ENCODE measurements at places on chromosomes 11 and 22.

GRCh38 chr11:33387581-33387980 lies 130.4 kb downstream of the HIPK3 start:
- no peak for DNase-seq

DNA sequence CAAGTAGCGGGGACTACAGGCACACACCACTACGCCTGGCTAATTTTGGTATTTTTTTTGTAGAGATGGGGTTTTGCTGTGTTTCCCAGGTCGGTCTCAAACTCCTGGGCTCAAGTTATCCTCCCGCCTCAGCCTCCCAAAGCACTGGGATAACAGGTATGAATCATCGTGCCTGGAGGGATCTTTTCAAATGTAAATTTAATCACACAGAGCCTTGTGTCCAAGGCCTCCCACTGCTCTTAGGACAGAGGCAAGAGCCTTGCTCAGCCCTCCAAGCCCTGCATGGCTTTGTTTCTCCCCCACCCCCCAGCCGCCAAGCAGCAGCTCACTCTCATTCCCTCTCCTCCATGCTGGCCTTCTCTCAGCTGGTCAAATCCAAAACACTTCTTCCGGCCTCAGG lies 75.3 kb upstream of the CREB3L1 start:
- no peak for DNase-seq

DNA sequence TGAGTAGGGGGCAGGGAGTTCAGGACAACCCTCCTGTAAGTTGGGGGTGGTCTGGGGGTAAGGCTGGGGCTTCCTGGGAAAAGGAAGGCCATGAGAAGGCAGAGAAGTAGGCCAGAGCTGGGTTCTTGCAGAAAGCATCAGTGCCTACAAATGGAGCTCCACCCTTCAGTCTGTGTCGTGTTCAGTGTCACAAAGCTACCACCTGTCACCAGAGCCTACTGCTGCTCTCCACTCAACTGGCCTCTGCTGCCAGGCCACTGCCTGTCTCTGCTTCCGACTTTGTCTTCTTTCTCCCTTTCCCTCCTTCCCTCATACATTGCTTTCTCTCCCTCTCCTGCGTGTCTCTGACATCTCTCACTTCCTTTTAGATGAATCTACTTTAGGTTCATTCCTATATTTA lies 3.4 kb upstream of the WBP2NL start:
- no peak for DNase-seq

DNA sequence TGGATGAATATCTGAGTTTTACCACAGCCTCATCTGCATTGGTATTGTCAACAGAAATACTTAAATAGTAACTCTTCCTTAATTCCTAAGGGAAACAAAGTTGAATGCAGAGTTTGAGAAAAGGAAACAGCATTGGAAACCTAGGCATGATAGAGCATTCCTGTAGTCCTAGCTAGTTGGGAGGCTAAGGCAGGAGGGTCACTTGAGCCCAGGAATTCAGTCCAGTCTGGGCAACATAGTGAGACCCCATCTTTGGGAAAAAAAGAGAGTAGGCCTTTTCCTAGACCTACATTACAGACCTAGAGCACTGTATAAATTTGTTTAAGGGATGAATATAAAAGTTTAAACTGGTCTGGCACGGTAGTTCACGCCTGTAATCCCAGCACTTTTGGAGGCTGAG lies 13.4 kb downstream of the PAFAH1B2 start:
- no peak for DNase-seq

GRCh38 chr11:16902781-16903378 lies 111.3 kb downstream of the PLEKHA7 start:
- no peak for DNase-seq

- no peak for DNase-seq
Observed at GRCh38 chr22:16912281-16912680, 87.1 kb upstream of the XKR3 start.

DNA sequence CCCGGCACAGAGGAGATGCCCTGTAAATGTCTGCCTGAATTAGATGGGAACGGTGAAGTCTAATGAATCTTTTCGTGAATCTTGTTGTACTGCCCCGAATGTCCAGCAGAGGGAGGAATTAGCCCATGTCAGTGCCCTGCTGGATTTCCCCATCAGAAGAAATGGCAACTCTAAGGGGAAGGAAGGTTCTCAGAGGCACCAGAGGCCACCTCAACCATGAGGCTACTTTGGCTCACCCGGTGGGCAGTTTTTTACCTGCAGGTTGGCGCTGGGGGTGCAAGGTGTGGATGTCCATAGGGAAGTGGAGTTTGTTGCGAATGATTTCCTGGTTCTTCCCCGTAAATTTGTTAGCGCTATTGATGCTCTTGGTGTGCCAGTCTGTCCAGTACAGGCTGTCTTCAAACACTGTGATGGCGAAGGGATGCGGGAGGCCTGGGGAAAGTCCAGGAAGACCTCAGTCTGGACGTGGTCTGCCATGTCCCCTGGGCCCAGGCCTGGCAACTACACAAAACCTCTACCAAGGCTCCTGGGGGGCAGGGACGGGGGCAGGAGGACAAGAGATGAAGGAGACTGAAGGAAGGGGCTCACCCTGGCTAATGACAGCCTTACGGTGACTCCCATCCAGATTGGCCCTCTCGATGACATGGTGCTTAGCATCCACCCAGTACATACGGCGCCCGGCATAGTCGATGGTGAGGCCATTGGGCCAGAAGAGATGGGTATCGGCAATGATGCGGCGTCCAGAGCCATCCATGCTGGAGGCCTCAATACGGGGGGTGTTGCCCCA lies 28.5 kb downstream of the LRP4 start:
- DNase-seq = peak; percentile 51

DNA sequence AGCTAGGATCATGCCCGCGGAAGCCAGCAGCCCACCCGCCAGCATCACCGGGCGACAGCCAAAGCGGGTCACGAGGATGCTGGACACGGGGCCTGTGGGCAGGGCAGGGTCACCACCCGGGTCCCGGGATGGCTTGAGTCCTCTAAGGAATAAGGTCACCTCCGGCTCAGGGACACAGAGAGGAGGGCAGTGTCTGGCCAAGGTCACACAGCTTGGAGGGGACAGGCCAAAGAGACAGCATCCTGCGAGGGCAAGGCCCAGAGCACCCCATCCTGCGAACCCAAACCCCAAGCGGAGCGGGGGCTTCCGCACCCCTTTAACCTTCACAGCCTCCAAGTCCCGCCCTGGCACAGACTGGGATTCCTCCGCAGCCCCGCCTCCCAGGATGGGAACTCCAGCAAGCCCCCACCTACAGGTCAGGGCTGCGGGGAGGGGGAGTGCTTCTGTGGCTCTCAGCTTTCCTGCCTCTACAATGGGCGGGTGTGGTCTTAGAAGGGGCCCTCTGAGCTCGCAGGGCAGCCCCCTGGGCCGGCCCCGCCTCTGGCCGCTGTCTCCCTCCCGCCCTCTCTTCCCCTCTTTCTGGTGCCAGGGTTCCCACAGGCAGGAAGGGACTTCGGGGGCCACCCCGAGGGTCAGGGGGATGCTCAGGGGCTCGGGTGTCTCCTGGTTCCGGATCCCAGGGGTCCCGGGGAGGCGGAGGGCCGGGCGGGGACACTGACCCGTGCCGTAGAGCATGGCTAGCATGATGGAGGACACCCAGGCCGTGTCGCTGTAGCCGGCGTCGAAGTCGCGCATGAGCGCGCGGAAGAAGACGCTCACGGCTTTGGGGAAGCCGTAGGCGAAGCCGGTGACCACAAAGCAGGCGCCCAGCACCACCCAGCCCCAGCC lies 1.8 kb downstream of the SLC16A8 start:
- DNase-seq = no peak

- peak; percentile 50 for DNase-seq
Observed at GRCh38 chr22:37634417-37634924, 5.0 kb upstream of the SH3BP1 start.

DNA sequence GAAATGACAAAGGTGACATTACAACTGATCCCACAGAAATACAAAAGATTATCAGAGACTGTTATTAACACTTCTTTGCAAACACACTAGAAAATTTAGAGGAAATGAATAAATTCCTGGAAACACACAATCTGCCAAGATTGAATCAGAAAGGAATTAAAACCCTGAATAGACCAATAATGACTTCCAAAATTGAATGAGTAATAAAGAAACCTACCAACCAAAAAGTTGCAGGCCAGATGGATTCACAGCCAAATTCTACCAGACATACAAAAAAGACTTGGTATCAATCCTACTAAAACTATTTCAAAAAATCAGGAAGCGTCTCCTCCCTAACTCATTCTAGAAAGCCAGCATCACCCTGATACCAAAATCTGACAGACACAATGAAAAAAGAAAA lies 17.2 kb downstream of the RAB38 start:
- DNase-seq = no peak

GRCh38 chr11:25655636-25656035 lies 676.3 kb upstream of the ANO3 start:
- no peak for DNase-seq

GRCh38 chr11:130166457-130166784 lies 6.8 kb downstream of the ST14 start:
- DNase-seq = no peak
